Nephron progenitor cell (in vitro differentiated cells): ENCODE measurements at places on chromosomes 2 and 18.
A peak's percentile ranks its signal among the peaks of the same experiment; 100 is the strongest.

- peak; percentile 89 for DNase-seq
These were observed at the start of gene EFHD1 for GRCh38 chr2:232633413-232634205. Gene EFHD1 (plus strand): TSS chr2:232633604. CDS start chr2:232633705, 101 bp downstream.

- DNase-seq: no peak
These were observed 189.1 kb downstream of the TCF4 start for GRCh38 chr18:55398858-55399257.

GRCh38 chr18:12839057-12839525, 44.9 kb downstream of the PTPN2 start:
- no peak for DNase-seq

- DNase-seq: no peak
These were observed 119.3 kb downstream of the GLI2 start for GRCh38 chr2:120854766-120855530.

- no peak for DNase-seq
These were observed 49.1 kb downstream of the FASTKD2 start for GRCh38 chr2:206814498-206814897.

GRCh38 chr2:240410808-240411207, 24.7 kb upstream of the GPC1 start:
- DNase-seq: no peak

DNA sequence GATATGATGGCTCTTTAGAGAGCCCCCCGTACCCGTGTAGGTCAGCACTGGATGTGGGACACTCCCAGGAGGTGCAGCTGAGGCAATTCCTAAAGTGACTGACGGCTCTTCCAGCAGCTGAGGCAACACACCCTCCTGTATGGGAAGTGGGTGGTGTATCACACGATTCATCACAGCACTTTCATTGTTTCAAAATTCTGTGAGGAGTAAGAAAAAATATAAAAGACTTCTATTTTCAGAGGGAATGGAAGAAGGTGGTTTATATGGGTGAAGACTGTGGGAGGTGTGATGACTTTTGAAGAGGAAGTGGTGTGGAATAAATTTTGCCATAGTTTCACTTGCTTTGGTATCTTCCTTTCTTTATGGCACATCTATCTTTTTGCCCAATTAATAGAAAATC, 22.3 kb downstream of the QPCT start:
- no peak for DNase-seq

DNA sequence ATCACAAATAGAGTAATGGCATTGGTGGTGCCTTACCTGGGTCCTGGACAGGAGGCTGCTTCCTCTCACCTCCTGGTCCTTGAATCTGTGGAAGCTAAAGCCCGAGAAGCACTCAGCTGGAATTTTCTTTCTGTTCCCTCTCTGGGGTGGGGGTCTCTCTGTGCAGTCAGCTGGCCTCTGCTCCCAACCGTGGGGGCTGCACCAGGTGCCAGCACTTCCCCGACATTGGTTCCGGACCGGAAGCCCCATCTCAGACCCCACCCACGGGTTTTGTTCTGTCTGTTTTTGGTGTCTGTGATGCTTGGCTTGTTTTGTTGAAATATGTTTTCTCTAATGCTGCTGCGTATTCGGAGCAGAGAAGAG, 154.7 kb downstream of the TWIST2 start:
- no peak for DNase-seq

DNA sequence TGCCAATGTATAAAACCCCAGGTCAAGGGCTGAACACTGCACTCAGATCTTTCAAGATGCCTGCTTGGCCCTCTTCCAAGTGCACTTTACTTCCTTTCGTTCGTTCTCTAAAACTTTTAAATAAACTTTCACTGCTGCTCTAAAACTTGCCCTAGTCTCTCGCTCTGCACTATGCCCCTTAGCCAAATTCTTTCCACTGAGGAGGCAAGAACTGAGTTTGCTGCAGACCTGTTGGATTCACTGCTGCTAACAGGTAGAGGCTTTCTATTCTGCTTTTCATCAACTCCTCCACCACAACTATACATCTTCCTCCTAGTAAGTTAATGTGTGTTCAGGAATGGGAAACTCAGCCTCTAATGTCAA, 467.9 kb downstream of the MBD2 start:
- no peak for DNase-seq

DNA sequence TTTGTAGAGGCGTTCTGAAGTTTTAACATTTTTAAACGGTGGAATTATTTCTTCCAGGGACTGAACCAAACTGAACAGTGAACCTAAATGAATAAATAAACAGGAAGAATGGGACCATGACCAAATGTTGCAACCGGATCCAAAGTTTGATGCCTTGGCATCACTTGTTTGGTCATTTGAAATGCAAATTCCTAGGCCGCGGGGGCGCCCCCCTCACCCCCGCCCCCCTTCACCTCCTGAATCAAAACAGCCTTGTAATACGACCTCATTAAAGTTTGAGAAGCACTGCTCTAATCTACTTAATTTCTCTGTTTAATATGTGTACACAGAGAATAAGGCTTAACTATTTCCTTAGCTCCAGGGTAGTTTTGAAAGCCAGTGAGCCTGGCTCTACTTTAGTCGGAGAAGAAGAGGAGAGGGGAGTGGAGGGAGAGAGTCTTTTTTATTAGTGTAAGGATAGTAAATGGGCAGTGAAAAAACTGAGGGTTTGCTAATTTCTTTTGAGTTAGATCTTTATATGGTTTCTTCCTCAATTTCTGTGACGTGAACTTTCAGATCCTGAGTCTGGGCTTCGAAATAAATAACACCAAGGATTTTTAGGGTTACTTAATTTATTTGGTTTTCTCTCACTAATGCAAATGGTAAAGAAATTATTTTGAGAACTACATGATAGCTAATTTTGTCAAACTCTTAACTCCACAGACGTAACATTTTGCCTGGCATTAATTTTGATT, 5.7 kb downstream of the C2orf80 start:
- no peak for DNase-seq

GRCh38 chr18:28826107-28826506, 649.2 kb upstream of the CDH2 start:
- no peak for DNase-seq

GRCh38 chr18:13745696-13746095, 19.2 kb downstream of the RNMT start:
- DNase-seq: no peak

- DNase-seq: no peak
These were observed 90.0 kb upstream of the TAF1B start for GRCh38 chr2:9753276-9753600.
